ENCODE measurements at places on chromosomes 13 and 19.

DNA sequence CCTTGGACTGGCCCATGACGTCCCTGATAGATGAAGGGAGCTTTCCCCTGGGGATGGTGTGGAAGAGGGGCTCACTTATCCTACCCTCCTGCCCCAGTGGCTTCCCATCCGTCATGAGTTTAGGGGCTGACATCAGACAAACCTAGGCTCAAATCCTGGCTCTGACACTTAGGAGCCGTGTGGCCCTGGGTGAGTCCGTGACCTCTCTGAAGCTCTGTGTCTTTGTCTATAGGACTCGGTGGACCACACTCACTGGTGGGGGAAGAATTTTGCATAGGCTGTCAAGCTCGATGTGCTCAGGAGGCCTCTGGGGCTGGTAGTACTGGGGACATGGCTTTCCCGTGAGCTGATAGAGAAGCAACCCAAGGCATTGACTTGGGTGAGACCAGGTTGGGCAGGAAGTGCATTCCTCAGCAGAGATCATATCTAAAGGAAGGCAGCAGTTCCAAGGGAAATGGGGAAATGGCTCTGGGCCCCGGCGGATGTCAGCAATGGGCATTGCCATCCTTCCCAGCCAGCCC is 17.4 kb upstream of the AP1M2 start:
- no peak for DNase-seq

- DNase-seq = no peak
Measured at GRCh38 chr19:35457173-35457572, 9.1 kb downstream of the FFAR2 start.

GRCh38 chr13:43036351-43037250 is 13.2 kb downstream of the DNAJC15 start:
- DNase-seq = no peak

GRCh38 chr13:112174476-112175110 is 107.6 kb downstream of the SOX1 start:
- no peak for DNase-seq

DNA sequence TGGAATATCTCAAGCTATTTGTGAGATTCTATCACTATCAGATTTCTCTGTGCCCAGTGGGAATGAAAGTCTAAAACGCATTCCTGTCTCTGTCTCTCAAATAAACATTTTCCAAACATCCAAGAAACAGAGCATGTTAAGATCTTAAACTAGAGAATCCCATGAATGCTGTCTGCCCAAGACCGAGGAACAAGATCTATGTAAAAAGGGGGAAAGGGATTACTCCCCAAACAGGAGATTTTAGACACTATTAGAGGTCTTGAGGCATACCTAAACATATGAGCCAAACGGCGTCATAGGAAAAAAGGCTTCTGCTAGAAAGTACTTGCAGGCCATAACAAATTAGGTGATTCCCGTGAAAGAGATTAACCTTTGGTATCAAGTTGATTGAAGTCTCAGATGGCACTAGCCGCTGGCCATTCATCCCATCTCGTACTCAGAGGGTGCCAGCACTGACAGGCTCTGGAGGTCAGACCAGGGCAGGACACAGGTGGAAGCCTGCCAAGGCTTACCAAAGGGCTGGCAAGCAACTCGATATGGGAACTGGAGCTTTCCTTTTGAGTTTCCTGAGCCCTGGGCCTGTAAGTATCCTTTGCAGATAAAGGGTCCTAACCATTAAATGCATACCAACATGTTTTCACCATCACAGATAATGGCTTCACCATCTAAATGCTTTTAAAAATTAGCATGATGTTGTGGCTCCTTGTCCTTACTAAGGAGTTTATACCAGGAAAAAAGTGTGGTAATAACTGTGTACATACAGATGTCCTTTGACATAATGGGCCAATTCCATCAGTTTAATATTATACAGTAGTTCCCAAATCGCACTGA is 225.2 kb downstream of the FOXO1 start:
- DNase-seq = no peak

DNA sequence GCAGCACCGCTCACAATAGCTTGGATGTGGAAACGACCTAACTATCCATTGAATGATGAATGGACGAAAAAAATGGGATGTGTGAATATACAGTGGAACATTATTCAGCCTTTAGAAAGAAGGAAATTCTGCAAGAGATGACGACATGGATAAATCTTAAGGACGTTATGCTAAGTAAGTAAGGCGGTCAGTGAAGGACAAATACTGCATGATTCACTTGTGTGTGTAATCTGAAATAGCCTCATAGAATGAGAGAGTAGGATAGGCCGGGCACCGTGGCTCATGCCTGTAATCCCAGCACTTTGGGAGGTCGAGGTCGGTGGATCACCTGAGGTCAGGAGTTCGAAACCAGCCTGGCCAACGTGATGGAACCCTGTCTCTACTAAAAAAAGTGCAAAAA is 25.4 kb upstream of the ZNF766 start:
- DNase-seq = no peak

DNA sequence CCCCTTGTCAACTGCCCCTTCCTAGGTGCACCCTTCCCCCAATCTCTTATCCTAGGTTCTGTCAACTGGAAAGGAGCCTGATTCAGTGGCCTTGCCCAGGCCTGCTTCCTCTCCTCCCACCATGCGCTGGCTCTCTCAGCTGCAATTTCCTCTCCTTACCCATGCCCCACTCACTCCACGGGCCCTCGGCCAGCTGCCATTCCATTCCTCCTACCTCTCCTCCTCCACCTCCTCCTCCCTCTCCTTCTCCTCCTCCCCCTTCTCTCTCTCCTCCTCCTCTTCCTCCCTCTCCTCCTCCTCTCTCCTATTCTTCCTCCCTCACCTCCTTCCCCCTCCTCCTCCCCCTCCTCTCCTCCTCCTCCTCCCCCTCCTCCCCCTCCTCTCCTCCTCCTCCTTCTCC is 9.6 kb upstream of the TIMM44 start:
- peak; percentile 48 for DNase-seq

GRCh38 chr19:14393329-14393728 is 12.1 kb downstream of the ADGRE5 start:
- DNase-seq = peak; percentile 2

DNA sequence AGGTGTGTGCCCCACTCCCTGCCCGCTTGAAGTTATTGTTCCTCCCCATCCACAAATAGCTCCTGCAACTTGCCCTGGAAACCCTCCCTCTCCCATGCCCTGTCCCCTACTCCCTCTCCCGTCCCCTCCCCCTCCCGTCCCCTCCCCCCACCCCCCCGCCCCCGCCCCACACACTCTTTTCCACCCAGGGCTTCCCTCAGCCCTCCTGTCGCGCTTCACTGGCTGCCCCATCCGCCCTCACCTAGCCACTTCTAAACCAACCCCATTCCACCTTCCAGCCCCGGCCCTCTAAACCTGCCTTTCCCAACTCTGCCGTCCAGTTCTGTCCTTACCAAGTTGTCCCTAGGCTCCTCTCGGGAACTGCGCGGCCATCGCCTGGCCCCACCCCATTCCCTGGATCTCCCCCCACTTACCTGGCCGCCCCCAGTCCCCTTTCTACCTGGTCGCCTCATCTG is 993 bp downstream of the RGL3 start:
- DNase-seq = no peak

DNA sequence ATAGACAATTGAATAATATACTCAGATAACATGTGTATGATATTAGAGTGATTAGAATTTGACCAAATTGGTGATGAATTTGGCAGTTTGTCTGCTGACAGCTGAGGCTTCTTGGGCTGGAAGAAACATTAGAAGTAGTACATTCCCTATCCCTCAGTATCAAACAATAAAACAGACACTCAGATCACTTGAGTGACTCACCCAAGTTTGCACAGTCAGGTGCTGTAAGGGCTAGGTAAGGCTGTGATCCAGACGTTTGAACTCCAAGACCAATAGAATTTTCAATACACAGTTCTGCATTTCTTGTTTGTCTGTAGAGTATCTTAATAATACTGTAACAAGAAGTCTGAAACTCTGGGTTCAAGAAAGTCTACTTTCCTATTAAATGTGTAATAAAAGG is 223.5 kb downstream of the POSTN start:
- no peak for DNase-seq

DNA sequence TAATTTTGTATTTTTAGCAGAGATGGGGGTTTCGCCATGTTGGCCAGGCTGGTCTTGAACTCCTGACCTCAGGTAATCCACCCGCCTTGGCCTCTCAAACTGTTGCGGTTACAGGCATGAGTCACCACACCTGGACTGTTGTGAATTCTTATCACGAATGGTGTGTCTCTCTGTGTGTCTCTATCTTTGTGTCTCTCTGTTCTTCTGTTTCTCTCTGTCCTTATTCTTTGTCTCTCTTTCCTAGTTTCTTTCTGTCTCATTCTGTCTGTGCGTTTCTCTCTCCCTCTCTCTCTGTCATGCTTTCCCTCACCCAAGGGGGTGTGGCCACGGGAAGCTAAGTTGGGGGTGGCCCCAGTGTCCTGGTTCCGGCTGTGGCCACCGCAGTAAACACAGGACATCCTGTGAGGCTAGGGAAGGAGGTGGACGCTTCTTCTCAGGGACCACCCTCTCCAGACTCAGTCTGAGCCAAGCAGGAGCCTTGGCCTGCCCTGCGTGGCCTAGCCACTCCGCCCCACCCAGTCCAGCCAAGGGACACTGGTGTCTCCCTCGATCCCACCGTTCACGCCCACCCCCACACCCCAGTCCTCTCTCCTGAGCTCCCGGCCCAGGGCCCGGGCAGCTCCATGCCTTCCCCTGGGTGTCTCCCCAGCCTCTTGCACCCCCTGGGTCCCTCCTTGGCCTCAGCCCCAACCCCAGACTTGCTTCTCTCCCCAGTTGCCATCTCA is 3.9 kb upstream of the PRX start:
- no peak for DNase-seq

DNA sequence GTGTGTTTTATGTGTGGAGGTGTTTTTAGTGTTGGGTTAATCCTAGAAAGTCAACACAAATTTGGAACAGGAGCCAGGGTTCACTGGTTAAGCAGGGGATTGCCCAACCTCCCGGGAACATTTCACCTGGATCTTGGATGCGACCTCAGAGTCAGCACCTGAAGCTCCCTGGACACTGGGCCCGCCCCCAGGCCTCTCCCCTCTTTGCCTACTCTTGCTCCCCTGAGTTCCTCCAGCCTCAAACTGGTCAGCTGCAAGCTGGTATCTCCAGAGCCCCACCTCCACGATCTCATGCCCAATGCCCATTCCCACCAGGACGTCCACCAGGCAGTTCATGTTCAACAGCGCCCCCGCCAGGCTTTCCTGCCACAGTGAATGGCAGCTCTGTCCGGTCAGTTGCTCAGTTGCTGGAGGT is 9.7 kb downstream of the HSD17B14 start:
- DNase-seq = no peak

DNA sequence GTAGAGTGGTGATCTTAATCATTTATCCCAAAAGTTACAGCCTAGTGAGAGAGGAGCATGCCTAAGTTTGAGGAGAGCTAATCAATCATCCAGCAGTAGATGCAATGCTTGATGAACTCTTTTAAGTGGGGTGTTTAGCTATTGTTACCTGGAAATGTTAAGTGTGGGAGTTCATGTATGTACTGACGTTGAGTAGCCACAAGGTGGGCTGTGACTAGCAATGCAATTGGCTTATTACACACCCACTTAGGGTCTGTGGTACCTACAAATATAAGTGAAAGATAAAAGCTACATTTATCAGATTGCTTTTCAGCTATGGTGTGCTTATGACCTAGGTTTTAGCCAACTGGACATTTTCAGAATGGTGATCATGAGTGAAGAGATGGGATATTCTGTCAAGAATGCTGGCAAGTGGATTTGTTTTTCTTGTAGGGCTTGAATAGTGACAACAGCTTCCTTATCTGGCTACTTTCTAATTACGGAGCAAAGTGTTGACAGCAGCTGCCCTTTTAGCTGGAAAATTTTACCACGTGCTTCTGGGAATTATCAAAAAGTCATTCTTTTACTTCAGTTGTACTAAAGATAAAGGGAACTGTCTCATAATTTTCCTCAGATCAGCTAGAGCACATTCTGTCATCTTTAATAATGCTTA is 170.6 kb downstream of the POSTN start:
- DNase-seq = no peak

DNA sequence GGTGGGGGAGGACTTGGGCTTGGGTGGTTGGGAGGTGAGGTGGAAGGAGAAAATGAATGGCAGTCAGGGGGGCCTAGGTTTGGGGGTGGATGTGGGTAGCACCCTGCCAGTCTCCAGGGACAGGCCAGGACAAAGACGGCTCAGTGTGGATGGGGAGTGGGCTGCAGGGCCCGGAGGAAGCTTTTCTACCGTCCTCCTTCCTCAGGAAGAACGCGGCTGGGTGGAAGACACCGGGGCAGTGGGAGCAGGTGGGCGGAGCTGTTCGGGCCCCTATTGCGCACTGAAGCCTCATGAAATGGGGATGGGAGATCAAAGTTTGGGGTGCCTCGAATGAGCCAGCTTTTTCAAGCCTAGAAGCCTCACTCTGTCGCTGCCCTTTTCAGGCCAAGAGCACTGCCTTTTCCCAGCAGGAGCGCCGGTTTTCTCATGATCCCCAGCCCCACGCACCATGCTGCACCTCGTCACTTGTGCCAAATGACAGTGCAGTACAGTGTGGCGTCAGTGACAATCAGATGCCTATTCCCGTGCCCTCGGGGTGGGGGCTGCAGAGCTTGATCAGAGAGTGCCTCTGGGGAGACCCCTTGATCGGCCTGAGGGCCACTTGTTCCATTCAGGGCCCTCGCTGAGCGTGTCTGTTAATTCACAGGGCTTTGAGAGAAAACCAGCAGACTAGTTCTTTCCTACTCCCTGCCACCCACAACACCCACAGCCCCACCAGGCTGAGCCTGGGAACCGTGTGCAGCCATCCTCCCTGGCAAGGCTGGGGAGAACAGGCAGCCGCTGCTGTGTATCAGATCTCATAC is 1.5 kb downstream of the CALM3 start:
- DNase-seq = peak; percentile 51

DNA sequence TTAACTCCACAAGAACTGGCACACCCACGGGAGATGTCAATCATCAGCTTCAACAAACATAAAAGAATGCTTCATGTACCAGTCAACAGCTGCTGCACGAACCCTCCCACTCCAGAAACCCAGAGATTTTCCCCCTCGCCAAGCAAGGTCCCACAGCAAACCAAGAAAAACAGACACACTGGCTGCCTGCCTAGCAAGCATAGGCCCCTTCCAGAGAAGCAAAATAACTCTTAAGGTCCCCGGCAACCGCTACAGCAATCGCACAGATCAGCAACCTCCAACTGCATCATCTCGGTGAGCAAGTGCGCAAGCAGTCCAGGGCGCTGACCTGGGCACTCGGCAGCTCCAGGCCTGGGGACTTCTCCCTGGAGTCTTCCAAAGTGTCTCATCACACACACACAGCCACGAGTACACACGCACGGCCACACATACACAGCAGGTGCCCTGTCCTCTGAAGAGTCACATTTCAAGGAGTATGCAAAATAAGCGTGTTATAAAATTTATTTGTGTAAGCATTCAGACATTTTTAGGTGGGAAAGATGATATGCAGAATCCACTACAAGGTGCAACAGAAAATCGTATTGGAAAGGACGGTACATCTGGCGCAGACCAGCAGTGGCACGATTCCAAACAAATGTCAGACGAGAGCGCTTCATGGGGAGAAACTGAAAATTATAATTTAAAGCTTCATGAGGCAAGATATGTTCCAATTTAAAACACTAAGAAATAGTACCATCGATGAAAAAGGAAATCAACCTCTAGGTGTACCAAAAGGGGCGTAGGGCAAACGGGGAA is 125.0 kb downstream of the STK24 start:
- peak; percentile 31 for DNase-seq

GRCh38 chr19:5664515-5664914 is 15.8 kb downstream of the MICOS13 start:
- no peak for DNase-seq
